Cortex of kidney (tissue), 1 donor: ENCODE measurements at places on chromosomes 7 and 10.

DNA sequence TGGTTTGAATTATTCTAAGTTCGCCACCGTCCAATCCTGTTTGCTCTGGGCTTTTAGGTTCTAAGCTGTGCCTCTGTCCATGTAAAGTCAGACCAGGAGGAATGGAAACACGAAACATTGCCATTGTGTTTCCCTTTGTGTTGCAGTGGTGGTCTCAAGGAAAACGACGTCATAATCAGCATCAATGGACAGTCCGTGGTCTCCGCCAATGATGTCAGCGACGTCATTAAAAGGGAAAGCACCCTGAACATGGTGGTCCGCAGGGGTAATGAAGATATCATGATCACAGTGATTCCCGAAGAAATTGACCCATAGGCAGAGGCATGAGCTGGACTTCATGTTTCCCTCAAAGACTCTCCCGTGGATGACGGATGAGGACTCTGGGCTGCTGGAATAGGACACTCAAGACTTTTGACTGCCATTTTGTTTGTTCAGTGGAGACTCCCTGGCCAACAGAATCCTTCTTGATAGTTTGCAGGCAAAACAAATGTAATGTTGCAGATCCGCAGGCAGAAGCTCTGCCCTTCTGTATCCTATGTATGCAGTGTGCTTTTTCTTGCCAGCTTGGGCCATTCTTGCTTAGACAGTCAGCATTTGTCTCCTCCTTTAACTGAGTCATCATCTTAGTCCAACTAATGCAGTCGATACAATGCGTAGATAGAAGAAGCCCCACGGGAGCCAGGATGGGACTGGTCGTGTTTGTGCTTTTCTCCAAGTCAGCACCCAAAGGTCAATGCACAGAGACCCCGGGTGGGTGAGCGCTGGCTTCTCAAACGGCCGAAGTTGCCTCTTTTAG lies 46.3 kb upstream of the DMBT1 start:
- no peak for DNase-seq

DNA sequence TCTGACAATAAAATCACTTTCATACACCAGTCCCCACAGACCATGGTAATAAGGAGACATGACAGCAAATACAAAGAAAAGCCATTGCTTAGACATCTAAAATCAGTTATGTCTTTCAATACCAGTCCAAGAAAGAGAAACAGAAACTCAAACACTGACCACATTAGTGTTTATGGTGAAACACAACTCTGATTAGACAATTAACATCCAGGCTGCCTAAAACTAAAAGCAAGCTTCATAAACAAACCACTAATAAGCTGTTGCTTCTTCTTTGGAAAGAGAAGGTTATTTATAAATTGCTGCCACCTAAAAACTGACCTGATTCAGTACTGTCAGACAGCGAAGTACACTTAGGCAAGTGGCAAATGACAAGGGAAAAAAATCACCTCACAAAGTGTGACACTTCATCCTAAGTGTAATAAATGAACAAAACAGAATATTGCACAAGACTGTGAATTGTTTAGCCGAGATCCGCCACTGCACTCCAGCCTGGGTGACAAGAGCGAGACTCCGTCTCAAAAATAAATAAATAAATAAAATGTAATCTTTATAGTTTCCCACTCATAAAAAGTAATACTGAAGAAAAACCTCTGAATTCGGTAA lies 277.4 kb downstream of the PARD3 start:
- no peak for DNase-seq

GRCh38 chr10:22308390-22308789 lies 7.8 kb upstream of the COMMD3 start:
- no peak for DNase-seq

DNA sequence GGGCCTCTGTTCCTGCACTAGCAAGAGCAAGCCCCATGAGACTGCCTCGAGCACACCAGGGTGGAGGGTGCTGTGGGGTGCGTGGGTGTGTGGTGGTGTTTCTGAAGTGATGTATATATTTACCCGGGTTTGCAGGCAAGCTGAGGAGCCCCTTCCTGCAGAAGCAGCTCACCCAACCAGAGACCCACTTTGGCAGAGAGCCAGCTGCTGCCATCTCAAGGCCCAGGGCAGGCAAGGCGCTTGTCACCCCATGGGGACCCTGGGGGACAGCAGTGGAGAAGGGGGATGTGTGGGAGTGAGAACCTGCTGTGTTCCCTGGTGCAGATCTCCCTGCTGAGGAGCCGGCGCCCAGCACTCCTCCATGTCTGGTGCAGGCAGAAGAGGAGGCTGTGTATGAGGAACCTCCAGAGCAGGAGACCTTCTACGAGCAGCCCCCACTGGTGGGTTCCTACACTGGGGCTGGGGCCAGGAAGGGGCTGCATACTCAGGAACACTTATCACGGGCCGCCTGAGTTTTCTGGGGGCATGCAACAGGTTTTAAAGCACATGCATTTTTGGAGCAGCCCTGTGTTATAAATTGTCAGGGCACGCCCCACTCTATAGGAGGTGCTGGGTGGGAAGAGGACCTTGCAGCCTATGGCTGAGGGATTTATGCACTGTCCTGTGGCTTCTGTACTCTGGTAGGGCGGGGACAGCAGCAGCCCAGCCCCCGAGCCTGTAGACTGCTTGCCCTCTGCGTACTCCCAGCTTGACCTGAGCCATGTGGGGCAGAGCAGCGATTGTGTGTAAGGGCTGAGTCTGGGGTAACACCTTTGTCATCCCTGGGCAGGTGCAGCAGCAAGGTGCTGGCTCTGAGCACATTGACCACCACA lies 5.9 kb downstream of the PGAM2 start:
- DNase-seq = no peak

- DNase-seq = no peak
These were observed 3.3 kb downstream of the GRID1 start for GRCh38 chr10:86363184-86363832.

DNA sequence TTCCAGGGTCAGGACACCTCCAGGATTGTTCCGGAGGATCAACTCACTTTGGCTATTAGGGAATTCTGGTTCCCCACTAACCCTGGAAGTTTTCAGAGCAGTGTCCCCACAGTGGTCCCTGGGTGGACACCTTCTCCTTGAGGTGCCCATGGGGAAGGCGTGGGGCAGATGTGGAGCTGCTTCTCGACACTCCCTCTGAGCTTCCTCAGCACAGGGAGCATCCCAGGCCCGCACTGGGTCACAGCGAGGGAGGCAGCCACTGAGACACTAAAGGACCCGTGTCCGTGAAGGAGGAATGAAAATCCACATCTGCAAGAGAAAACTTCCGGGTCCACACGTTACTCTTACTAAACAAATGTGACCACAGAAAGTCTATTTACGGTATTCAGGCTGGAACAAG lies 48.2 kb upstream of the MNX1 start:
- DNase-seq = no peak

GRCh38 chr7:43876976-43877745 lies 7.8 kb upstream of the MRPS24 start:
- no peak for DNase-seq

GRCh38 chr7:46864716-46865115 lies 717.2 kb downstream of the TNS3 start:
- DNase-seq = no peak

DNA sequence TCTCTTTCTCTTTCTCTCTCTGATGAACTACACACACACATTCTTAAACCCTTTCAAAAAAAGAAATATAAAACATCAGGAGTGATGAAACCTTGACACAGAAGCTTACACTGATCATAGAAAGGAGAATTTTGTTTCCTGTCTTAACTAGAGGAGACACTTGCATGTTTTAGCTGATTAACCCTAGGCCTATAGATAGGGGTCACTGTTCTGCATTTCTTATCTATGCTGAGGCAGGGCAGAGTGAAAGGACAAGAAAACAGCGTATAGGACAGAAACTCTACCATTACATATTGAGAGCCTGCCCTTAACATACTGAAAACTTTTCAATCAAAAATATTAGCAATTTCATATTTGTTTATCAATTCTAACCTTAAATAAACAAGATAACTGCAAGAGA lies 680.6 kb upstream of the MBL2 start:
- no peak for DNase-seq

- no peak for DNase-seq
These were observed 238.2 kb downstream of the DNAJB6 start for GRCh38 chr7:157574914-157575586.

DNA sequence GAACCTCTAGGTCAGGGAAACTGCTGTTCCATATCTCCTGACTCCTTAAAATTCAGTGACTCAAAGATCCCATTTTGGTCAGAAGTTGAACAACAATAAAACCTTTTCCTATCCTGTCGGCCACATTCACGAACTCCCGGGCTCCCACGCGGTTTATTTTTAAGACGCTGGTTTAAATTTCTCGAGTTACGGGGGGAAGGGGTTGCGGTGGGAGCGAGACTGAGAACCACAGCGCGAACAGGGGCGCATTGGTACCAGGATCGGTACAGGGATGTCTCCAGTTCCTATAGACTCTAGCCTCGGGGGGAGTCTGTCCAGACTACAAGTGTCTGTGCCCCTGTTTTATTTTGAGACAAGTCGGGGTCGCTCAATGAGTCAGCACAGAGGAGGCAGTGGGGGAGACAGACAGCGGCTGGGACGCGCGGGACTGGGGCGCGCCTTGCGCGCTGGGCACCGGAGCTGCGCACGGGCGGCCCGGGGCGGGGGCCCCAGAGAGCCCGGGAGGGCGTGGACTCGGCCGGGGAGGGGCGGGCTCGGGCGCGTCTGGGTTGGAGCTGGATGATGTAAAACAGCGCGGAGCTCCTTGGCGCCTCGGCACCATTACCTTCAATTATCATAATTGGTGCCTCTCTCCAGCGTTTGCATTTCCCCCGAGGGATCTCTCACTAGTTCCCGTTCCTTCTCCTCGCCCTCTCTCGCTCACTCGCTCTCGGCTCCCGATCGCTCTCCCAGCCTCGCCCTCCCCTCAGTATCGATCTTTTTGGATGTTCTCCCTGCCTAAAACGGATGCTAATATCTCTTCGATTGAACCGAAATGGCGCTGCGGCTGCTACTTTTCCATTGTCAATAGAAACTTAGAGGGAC lies 8.7 kb upstream of the BAMBI start:
- no peak for DNase-seq

DNA sequence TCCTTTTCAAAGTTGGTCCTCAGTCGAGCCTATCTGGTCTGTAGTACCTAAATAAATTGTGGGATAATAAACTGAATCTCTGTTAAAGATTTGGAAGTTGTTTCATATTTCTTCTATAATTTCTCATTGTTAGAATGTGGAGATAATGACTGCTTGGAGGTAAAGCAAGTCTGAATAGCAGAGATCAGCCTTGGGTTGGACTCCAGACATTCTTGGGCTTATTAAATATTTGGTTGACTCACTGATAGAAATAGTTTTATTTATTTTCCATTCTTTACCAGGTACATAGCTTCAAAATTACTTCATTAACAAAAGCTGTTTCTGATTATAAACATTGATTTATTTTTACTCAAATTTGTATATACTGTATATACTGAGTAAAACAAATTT lies 34.3 kb downstream of the TPST1 start:
- no peak for DNase-seq

DNA sequence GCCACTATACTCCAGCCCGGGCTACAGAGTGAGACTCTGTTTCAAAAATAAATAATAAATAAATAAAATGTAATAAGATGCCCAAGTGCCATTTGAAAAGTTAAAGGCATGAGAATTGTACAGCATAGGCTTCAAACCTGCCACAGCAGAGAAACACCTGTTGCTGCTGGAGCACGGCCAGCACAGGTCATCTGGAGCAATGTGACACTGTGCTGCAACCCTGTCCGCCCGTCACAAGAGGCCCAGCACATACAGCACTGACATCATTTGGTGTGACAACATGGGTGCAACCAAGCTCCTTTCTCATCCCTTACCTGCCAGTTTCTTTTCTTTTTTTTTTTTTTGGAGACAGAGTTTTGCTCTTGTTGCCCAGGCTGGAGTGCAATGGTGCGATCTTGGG lies 1.3 kb downstream of the RFC2 start:
- no peak for DNase-seq

DNA sequence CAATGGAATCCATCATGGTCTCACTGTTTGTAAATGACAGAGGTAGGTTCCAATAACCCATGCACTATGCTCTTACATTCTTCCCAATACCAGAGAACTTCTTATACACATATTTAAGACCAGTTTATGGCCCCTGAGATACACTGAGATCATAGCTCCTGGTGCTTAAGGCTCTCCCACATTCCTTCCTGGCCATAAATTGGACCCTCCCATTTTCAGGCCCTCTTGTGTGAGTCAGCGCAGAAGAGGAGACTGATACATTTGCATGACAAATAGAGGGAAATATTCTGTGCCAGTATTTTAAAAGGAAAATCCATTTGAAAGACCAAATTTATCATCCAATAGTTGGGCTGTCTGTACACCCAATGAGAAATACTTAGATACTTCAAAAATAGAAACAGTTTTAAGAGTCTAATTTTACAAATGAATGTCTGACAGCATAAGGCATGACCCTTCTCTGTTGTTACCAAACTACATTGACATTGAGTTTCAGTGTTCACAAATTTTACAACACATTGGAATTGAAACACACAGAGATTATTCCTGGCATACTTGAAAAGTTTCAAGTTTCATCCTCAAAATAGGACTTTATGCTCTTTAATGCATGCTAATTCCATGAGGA lies 35.3 kb downstream of the SLC16A9 start:
- DNase-seq = no peak

DNA sequence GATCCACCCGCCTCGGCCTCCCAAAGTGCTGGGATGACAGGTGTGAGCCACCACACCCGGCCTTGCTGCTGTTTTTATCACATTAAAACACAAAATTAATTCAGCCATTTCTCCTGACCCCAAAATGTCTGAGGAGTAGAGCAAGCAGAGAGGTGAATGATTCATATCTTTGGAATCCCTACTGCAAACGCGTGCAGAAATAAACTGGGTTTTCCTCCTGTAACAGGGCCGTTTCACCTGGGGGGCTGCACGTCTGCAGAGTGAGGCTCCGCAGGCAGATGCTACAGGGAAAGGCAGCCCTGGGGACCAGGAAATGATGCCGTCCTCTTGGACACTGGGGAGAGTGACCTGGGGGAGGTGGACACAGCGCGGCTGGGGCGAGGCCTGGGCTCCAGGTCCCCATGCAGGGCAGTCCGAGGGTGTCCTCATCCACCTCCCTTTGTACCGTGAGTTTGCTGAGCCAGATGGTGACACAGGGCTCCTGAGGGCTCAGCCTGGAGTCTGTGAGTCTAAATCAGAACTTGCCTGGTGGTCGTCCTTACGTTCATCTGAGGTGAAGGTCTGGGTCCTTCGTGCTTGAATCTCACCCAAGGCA lies 41.9 kb downstream of the PDGFA start:
- no peak for DNase-seq

DNA sequence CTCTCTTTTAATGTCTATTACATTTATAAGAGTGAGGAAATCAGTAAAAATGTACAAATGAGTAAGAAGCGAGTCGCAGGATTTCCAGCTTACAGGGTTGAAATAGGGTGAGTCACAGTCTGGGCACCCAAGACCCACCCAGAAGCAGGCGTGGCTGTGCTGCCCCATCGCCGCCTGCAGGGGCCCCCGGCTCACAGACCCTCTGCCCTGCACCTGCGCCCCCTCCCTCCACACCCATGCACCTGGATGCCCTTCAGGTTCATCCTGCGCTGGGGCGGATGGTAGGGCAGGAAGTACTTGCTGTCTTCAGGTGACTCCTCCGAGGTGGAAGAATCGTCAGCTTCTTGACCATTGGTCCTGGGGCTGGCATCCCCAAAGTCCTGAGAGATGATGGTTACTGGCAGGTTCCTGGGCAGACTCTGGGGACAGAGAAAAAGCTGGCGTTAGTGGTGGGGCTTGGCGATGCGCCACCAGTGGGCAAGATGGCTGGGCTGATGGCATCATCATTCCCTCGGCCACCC lies 90.2 kb upstream of the GNA12 start:
- DNase-seq = no peak
